Activated T-cell treated with anti-CD3 and anti-CD28 coated beads, Interleukin-2, amount 50 U/mL, for 4 hours (primary cell): ENCODE measurements at places on chromosomes 3 and 15. TPM values are rescaled to one million over a fixed set of nuclear protein-coding genes. Genes with fewer than 3 reads are reported as not detected.

GALNT15 gene
- not detected for total RNA-seq

- no peak for DNase-seq
These were observed 64.4 kb downstream of the USP13 start for GRCh38 chr3:179717219-179717618.

DNA sequence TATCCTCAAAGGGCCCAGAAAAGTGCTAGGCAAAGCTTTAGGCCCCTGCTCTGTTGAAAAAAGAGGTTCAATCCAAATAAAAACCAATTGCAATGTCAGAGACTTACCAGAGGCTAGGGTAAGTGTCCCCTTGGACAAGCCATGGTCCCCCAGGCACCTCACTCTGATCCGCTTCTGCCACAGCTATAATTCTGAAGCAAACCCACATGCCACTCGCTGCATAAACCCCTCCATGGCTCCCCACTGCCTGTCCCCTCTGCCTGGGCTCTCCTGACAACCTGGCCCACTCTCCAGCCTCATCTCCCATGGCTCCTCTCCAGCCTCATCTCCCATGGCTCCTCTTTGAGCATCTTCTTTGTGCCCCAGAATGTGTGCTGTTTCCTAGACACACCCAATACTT is 169.6 kb upstream of the TLE3 start:
- no peak for DNase-seq

- no peak for DNase-seq
These were observed 653.6 kb downstream of the NSUN3 start for GRCh38 chr3:94716326-94717018.

GRCh38 chr3:193343726-193344222 is 34.8 kb downstream of the ATP13A5 start:
- DNase-seq, result no peak
